ENCODE measurements at places on chromosomes 1 and 21.

DNA sequence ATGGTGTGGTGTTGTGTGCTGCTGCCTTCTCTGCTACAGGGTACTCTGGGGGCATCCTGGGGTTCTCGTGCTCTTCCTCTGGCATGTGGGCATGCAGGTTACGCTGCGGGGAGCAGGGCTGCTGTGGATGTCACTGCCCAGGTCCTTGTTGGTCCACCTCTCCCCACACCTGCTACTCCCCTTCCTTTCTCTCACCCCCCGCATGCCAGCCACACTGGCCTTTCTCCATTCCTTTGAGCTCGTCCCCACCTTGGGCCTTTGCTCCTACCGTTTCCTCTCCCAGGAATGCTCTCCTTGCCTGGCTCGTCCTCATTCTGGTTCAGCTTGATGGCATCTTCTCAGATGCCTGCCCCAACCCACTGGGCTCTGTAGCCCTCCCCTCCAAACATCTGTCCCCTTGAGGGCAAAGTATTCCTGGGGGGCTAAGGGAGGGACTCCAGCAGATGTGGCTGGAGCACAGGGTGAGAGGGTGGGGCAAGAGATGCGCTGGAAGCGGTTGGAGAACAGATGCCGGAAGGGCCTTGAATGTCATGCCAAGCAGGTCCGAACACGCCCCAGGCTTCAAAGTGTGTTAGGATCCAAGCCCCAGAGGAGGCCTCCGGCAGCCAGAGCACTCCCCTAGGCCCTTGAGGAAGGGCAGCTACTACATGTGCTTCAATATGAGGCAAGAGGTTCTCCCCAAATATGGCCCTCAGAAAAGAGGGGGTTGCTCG is 23.4 kb downstream of the DMRTB1 start:
- DNase-seq, result no peak

DNA sequence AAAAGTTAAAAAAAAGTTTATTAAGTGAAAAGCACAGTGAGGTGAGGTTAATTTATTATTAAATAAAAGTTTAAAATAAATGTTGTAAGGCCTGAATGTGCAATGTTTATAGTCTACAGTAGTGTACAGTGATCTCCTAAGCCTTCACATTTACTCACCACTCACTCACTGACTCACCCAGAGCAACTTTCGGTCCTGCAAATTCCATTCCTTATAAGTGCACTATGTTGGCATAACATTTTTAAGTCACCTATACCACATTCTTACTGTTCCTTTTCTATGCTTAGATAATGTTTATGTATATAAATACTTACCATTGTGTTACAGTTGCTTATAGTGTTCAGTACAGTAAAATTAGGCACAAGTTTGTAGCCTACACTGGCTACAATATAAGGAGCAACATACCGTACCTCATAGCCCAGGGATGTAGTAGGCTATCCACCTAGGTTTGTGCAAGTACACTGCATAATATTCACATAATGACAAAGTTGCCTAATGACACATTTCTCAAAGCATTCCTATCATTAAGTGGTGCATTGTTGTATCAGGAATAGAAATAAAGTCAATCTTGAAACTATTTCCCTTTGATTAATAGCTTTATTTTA is 426.5 kb upstream of the BRINP3 start:
- no peak for DNase-seq

DNA sequence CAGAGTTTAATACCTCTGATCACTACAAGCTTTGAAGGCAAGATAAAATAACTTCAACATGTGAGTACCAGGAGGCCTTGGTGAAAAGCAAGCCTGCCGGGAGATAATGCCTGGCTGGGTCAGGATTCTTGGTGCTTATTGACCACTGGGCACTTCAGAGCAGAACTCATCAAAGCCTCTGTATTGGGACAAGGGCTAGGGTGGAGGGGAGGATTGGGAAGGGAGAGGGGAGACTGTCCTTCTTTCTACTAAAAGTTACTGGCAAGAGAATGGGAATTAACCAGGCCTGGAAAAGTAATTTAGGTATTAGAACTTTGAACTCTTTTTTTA is 35.2 kb downstream of the NEK2 start:
- DNase-seq, result no peak

GRCh38 chr1:109499661-109500536 is 6.0 kb downstream of the CYB561D1 start:
- no peak for DNase-seq

- no peak for DNase-seq
Measured at GRCh38 chr21:39095681-39096080, 87.6 kb downstream of the PSMG1 start.

DNA sequence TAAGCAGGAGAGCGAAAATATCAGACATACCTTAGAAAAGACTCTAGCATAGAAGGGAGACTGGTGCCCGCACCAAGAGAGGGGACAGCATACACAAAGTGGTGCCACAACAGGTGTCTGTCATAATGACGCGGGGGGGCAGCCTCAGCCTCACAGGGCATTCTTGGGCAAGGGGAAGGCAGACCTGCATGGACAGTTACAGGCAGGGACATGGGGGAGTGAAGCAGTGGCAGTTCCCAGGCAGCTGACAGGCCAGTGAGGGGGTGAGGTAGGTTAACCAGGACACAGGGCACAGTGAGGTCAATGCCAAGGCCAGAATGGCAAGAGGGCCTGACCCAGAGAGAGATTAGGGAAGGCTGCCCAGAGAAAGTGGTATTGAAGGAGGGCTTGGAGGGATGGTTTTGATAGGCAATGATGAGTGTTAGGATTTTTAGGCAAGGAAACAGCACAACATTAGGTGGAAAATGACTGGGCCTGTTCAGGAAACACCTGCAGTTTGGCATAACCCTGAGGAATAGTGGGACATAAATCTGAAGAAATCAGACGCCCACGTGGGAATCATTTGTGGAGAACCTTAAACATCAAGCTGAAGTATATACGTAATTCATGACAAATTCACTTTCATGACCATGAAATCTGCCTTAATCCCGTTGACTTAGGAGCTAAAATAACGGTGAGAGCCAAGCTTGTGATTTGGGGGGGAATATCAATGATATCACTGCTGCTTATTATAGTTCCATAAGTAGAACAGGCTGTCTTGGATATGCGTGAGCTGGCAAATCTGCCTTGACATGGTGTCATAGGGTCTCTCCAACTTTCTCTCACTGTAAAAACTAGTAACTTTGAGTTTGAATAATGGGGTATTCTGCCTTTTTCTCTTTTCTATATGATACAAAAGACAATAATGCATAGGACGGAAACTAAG is 8.9 kb downstream of the PTPN14 start:
- DNase-seq, result no peak
